ENCODE measurements at places on chromosomes 12 and 14.
A peak's percentile ranks its signal among the peaks of the same experiment; 100 is the strongest.

DNA sequence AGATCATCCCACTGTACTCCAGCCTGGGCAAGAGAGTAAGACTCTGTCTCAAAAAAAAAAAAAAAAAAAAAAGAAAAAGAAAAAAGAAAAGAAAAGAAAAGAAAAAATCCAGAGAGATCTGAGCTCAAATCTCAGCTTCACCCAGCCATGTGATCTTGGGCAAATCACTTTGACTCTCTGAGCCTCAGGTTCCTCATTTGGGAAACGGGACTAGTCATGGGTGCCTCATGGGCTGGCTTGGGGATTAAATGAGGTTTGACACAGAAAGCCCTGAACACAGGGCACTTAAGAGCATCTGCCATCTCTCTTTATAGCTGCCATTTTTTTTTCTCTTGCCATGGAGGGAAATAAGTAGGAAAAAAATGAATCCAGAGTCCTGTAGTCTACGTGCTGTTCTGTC, 86.2 kb upstream of the MYL2 start:
- DNase-seq: no peak

DNA sequence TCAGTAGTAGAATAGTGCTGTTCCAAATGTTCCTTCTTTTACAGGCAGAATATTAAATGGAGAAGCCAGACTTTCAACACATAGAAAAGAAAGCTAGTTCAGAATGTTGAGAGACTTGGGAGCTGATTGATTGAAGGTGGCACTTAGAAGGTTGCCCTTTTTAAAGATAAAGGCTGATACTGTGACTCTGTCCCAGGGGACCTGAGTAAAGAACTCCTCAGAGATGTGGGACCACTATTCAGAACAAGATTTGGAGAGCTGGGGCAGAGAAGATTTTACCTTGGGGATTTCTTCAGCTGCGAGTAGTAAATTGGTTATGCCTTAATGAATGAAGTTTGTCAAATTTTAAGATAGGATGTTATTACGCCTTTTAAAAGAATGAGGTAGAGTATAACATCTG, 21.4 kb upstream of the BTG1 start:
- no peak for DNase-seq

- DNase-seq: no peak
These were observed 5.3 kb upstream of the CEP128 start for GRCh38 chr14:80946797-80947196.

DNA sequence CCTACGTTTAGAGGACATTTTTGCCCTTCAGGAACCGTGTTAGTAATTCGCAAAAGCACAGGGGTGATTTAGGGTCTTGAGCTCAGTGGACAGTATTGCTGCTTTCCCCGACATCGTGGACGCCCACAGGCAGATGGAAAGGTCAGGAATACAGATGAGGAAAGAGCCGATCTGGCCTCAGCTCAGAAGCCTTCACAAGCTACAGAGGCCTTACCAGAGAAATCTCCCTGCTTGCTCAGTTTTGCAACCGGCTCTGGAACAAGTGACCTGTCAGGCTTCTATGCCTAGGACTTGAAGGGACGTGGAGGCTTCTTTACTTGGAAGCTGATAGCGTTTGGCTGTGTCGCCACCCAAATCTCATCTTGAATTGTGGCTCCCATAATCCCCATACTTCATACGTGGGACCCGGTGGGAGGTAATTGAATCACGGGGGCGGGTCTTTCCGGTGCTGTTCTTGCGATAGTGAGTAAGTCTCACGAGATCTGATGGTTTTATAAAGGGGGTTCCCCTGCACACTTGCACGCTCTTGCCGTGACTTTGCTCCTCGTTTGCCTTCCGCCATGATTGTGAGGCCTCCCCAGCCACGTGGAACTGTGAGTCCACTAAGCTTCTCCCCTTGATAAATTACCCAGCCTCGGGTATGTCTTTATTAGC, 332.5 kb downstream of the MED13L start:
- DNase-seq: no peak

DNA sequence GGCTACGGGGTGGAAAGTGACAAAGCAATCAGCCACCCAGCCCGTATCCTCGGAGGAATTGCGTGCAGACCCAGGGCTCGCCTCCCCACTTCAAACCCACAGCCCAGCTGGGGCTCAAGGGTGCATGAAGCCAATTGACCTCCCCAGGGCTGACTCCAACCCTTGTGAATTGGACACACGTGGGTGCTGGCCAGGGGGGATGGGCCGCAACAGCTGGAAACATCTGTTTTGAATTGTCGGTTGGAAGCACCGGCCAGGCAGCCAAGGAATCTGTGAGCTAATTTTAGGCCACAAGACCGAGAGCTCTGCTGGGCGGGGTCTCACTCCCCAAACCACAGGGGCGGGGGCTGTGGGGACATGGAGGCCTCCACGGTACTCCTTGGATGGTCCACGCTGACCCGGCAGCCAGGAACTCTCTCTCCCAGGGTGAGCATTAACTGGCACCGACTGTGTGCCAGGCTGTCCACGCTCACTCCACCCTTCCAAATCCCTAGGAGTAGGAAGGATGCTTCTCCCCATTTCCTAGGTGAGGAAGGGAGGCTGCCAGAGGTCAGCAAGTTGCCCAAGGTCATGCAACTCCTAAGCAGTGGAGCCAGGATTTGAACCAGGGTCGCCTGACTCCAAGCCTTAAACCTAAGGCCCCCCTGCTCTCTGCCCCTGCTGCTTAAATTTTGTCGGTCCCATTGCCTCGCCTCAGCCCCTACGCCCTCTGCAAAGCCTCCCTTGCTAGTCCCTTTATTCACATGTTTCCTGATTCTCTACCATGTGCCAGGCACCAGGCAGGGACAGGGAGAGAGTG, 11.9 kb upstream of the TMEM119 start:
- DNase-seq: no peak

- DNase-seq: no peak
These were observed 187.8 kb upstream of the AMIGO2 start for GRCh38 chr12:47267571-47267970.

- no peak for DNase-seq
These were observed 117.3 kb upstream of the OVCH1 start for GRCh38 chr12:29614694-29615325.

- DNase-seq: no peak
These were observed 21.0 kb downstream of the C12orf75 start for GRCh38 chr12:105351523-105351922.

GRCh38 chr12:41034686-41035085, 153.4 kb upstream of the PDZRN4 start:
- DNase-seq: no peak

DNA sequence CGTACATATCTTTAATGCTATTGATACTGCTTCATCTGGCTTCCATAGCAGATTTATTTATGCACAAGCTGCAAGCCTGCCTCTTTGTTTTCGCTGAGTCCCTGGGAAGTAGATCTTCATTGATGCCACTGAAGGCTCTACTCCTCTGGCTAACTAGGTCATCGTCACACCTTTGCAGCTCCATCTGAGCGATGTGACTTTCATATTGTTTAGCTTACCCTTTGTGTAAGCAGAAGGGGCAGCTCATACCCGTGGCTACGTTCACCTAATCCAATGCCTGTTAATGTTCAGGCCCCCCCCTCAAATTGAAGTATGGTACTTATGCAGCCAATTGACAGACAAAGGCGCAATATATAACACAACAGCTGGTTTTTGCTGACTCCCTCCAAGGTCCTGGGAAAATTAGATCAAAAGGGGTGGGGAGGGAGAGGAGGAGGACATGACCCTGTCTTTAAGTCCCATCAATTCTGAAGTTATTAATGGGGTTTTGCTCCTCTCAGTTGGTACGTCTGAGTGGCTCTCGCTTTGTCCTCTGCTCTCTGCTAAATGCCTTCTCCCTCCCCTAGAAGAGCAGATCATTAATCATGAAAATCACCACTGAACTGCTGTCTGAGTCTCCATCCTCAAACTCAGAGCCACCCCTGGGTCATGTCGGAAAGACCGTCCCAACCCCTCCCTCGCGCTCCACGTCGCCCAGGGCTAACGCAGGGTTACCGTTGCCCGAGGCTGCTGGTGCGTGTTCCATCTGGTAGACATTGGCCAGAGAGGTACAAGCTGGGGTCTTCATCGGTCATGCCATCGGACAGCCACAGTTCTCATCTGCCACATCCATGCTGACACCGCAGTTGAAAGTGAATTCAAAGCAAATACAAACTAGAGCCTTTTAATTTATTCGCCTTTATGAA, 128.8 kb downstream of the ADGRD1 start:
- DNase-seq: no peak

GRCh38 chr12:12182703-12183365, 84.0 kb downstream of the LRP6 start:
- no peak for DNase-seq

DNA sequence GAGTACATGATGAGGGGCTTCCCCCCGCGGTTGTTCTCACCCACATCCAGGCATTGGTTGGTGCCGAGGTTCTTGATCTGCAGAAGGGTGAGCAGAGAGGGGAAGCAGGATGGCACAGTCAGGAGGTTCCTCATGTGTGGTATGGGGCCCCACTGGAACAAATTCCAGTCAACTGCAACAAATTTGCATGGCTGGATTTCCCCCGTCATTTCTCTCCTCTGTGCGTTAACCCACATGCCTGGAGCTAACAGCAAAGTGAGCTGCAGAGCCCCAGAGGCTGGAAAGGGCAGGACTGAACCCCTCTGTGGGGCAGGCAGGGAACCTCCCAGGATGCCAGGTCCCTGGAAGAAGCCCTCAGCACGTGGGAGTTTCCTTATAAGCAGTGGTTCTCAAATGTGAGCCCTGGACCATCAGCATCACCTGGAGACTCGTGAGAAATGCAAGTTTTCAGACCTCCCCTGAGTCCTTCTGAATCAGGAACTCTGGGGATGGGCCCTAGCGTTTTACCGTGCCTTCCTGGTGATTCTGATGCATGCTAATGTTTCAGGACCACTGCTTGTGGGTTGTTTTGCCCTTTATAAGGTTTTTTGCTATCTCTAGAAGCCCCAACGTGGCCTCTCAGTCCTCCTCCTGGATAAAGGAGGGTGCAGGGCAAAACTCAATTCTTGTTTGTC, 11.0 kb upstream of the CELA1 start:
- DNase-seq: no peak

- DNase-seq: no peak
These were observed 4.4 kb upstream of the OR6J1 start for GRCh38 chr14:22648506-22648905.

- no peak for DNase-seq
These were observed 1454.6 kb downstream of the AACS start for GRCh38 chr12:126519833-126520232.

- DNase-seq: no peak
These were observed 77.4 kb downstream of the AACS start for GRCh38 chr12:125142601-125143000.

DNA sequence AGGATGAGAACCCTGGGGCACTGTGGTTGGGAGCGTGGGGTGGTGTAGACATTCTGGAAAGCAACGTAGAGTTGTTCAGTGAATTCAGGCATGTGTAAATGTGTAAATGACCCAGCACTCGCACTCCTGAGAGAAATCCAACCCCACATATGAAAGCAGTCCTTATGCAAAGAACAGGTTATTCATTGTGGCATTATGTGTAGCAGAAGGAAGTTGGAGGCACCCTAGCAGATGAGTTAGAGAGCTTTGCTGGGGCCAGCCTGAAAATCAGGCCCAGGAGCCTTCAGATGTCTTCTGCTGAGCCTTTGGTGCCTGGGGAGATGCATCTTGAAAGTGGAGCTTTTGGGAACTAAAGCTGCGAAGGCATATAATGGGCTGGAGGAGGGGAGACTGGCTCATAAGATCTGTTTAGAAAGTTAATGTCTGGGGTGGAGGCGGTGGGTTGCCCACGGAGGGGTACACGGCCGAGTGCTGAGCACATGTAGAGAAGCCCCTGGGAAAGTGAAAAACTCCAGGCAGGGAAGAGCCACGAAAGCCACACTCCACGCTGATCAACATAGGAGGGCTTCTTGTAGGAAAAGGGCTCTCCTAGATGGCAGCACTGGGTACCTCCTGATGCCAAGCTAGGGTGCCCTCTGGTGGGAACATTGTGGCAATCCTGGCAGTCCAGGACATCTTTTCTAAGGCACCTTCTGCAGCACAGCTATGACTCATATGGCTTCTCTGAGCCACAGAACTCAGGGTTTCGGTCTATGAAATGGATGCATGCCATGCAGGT, 6.0 kb upstream of the KRT83 start:
- peak; percentile 6 for DNase-seq

DNA sequence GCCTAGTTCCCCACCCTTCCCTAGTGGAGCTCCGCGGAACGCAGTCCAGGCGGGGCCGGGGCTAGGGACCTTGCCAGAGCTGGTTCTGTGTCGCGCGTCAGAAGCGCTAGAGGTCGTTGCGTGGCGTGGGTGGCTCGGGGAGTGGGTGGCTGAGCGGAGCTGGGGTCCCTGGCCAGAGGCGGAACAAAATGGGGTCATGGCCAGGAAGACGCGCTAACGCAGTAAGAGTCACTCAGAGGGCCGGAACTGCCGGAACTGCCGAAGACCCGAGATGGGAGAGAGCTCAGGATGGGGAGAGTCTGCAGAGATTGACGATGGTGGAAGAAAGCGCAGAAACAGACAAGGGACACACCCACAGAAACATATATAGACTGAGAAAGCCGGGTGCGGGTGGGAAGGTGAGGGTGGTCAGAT, 4.8 kb downstream of the DGKA start:
- DNase-seq: no peak

DNA sequence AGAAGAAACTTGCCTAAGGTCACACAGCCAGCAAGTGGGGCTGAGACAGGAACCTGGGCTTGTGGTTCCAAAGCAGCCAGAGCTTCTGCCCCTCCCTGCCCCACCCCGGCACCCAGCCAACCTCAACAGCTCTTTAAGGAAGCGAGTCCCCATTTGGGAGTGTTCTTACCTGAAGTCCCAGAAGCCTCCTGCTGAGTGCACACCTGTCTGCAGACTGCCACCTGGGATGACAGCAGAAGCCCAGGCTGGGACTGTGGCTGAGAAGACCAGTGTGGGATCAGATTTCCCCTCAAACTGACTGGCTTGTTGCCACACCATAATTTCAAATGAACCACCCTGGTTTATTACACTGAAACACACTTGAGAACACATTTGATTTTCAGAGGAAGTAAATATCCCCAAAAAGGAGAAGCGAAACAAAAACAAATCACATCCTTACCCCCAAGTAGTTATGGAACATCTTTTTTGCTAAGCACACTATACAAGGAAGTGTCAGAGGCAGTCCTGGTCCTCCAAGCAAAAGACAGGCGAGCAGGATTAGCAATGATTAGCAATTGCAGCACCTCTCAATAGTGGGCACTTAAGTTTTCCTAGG, 6.3 kb upstream of the RIN3 start:
- DNase-seq: peak; percentile 80

DNA sequence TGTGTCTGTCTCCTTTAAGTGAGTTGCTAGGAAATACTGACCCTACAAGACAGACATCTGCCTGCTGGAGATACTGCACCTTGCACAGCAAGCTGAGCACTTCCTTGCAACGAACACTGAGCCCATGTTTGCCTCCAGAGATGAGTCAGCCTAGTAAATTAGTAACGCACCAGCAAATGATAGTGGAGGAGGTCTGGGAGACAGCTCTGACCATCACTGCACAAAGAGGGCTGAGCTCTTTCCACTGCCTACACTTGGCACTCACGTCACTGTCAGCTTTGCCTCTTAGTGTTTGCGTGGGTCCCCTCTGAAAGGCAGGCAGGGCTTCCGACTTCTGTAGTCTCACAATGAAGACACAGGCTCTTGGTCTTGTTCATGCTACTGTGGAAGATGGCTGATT, 109.0 kb downstream of the APAF1 start:
- no peak for DNase-seq

- DNase-seq: no peak
These were observed 390.3 kb downstream of the DIO2 start for GRCh38 chr14:79820866-79821535.

Data from NCI-H524 treated with DMSO at 0.1 percent for 48 hours (cell line).